ENCODE measurements at places on chromosomes 3 and 15.

DNA sequence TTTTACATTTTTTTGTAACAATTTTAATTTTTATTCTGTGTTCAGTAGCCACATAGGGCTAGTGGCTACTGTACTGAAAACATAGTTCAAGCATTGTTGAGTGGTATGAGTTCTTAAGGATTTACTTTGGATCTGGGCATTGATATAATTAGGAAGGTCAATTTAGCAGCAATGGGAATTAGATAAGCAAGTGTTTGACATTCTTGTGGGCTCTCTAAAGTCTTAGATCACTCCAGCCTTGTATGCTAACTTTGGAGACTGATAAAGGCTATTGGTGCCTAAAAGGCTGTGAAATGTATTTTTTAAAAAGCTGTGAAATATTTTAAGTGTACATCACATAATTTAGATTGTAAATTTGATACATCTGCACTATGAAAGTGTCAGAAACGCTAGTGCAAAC is 2.5 kb upstream of the DNAJC13 start:
- no peak for DNase-seq

DNA sequence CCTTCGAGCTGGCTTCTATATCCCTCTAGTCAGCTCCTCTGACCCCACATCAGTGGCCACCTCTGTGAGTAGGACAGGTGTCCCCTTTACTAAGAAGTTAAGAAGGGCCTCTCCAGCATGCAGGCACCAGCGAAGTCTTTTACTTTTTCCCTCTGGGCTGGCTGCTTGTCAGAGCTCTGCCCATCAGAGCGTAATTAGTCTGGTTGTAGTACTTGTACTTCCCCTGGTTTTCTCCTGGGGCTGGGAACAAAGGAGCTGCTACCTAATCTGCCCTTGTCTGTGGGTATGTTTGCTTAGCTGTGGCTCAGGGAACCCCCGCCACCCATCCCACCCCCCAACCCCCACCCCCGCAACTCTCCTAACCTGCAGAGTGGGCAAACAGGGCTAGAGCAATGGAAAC is 27.4 kb upstream of the ALPK3 start:
- DNase-seq: no peak

GRCh38 chr3:58824285-58824684 is 157.7 kb upstream of the FAM3D start:
- peak; percentile 66 for DNase-seq

DNA sequence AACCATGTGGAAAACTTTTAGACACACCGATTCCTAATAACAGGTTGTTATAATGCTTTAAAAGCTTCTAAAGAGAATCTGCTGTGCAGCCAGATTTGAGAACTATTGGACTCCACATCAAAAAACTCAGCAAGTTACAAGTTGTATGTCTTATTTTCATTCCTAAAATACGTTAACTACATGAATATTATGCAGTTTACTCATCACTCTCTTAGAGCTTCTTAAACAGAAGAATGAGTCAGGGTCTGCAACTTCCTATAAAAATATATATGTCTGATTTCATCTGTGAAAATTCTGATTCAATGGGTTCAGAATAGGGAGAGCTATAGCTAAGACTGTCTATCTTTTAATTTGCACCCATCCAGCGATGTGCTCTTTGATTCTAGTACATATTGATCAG is 244.2 kb upstream of the EPHA3 start:
- DNase-seq: no peak

DNA sequence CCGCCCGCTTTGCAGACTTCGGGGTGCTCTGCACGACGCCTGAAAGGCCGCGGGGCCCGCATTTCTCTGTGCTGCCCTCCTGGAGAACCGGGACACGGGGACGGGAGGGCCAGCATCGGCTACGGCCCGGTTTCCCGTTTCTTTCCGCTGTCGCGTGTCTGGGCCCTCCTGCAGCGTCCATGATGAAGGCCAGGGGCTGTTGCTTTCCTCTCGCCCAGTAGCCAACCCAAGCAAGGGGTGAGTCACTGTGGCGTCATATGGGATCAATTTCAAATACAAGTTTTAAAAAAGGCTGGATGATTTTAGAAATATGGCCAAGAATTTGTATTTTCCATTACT is 435 bp downstream of the SLC35G2 start:
- peak; percentile 75 for DNase-seq

GRCh38 chr15:84826369-84826823 is 9.2 kb downstream of the ALPK3 start:
- DNase-seq: peak; percentile 26

- no peak for DNase-seq
These were observed 189.4 kb downstream of the TJP1 start for GRCh38 chr15:29632671-29633406.

GRCh38 chr3:22269831-22270230 is 518.8 kb upstream of the ZNF385D start:
- DNase-seq: peak; percentile 21

All from AG10803 (cell line).